H54 (cell line): ENCODE measurements at places on chromosomes 13 and 19.
A peak's percentile ranks its signal among the peaks of the same experiment; 100 is the strongest.

- no peak for DNase-seq
Observed at GRCh38 chr19:31104451-31104850, 244.8 kb downstream of the TSHZ3 start.

GRCh38 chr13:96816261-96816660 lies 178.0 kb downstream of the OXGR1 start:
- DNase-seq: no peak

GRCh38 chr13:32857077-32857476 lies 159.1 kb upstream of the KL start:
- no peak for DNase-seq

DNA sequence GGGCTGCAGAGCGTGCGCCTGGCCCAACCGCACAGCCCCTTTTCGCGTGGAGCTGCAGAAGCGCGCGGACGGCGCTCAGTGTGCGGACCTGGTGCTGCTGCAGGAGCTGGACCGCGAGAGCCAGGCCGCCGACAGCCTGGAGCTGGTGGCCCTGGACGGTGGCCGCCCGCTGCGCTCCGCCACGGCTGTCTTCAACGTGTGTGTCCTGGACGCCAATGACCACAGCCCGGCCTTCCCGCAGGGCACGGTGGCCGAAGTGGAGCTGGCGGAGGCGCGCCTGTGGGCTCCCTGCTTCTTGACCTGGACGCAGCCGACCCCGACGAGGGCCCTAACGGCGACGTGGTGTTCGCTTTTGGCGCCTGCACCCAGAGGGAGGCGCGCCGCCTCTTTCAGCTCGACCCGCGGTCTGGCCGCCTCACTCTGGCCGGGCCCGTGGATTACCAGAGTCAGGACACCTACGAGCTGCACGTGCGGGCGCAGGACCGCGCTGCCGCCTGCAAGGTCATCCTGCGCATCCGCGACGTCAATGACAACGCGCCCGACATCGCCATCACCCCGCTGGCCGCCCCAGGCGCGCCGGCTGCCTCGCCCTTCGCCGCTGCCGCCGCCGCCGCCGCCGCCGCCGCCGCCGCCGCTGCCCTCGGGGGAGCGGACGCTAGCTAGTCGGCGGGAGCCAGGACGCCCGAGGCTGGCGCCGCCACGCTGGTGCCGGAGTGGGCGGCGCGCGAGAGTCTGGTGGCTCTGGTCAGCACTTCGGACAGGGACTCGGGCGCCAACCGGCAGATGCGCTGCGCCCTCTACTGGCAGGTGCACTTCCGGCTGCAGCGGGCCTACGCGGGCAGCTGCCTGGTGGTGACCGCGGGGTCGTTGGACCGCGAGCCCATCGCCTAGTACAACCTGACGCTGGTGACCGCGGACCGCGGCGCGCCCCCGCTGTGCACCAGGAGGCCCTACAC lies 172.2 kb downstream of the OLFM4 start:
- DNase-seq: no peak

DNA sequence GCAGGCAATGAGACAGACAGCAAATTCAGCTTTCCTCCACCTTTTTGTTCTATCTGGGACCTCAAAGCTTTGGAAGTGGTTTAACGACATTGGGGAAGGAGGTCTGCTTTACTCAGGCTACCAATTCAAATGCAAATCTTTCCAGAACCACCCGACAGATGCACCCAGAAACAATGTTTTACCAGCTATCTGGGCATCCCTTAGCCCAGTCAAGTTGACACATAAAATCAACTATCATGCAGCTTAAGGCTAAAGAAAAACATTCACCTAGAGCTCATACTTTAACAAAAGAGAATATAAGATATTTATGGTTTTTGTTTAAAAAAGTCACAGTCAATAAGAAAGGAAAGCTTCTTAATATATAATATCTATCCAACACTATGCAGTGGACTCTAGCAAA lies 246.0 kb downstream of the NALCN start:
- DNase-seq: no peak

DNA sequence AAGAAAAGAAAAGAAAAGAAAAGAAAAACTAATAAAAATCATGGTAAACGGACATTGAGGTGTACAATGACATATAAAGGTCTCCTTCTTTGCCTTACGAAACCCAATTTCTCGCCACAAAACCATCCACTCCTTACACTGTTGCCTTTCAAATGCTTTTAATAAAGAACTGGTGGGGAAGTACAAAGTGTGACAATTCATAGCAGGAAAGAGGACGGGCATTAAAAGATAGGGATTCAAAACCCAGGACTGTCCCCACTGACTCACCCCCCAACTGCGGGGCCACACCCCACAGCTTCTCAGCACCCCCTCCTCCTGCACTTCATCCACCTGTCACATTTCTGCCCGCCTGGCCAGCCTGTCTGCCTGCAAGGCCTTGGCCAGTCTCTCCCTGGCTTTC lies 2.4 kb downstream of the MBD3L2B start:
- no peak for DNase-seq

GRCh38 chr19:57071444-57071843 lies 48.3 kb upstream of the USP29 start:
- no peak for DNase-seq

GRCh38 chr13:96741779-96742178 lies 252.5 kb downstream of the OXGR1 start:
- no peak for DNase-seq

DNA sequence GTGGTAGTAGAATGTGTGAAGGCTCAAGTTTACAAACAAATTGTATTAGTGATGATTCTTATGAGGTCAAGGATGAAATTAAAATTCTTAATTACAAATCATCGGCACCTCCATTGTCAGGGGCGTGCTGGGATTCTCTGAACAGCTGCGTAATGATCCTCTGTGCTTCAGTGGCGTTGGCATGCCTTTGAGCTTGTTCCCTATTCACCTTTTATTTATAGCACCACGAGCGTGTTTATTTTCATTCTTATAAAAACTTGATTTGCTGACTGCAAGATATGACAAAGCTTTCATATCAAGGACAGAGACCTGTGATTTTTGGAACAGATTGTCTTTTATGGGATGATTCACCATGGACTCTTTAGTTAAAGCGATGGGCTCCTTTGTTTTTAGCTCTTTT lies 18.2 kb upstream of the UBL3 start:
- no peak for DNase-seq

DNA sequence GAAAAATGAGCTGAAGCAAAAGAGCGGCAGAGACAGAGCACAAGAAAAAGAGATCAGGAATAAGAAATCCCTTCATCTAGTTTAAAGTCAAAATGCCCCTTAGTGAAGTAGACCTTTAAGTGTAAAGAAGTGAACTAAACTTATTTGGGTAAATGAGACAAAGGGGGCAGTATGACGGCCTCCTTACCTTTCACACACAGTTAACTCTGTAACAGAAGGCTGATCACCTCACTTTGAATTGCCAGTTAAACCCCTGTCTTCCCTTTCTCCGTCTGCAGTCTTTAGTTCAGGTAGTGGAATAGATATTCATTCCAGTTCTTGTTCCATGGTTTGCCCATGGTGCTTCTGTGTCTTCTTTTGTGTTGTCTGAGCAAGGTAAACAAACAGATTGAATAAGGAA lies 1029.8 kb downstream of the DIAPH3 start:
- DNase-seq: no peak

- DNase-seq: no peak
Observed at GRCh38 chr13:45897562-45897961, 46.0 kb upstream of the SIAH3 start.

DNA sequence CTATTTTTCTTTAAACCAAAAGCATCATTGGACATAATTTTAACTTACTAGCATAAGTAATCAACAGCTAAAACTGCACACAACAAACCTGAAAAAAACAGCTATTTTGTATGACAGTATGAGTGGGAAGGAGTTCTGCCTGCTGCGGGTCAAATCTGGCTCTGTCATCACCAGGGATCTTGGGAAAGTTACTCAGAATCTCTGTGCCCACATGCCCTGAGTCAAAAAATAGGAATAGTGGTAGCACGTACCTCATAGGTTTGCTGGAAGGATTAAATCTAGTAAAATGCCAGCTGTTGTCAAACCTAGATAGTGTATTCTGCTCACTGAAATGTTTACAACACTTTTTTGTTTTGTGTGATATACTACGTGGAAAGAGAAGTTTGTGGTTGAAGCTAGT lies 1.1 kb downstream of the CLN5 start:
- no peak for DNase-seq

GRCh38 chr13:38421590-38422560 lies 72.2 kb downstream of the UFM1 start:
- no peak for DNase-seq

- no peak for DNase-seq
Observed at GRCh38 chr19:41303954-41304353, 6.0 kb upstream of the CCDC97 start.

GRCh38 chr19:41795031-41795461 lies 1.3 kb upstream of the CEACAM3 start:
- no peak for DNase-seq

- peak; percentile 26 for DNase-seq
Observed at GRCh38 chr13:87827479-87827878, 156.3 kb downstream of the SLITRK5 start.

GRCh38 chr19:5166262-5166661 lies 174.3 kb downstream of the PTPRS start:
- no peak for DNase-seq
